Left lobe of liver (tissue), 2 donors: ENCODE measurements at places on chromosomes 6 and 20. TPM values are rescaled to one million over a fixed set of nuclear protein-coding genes. Genes with fewer than 3 reads are reported as not detected.

CPXM1 gene
- not detected for total RNA-seq

PSORS1C2 gene
- total RNA-seq, result not detected

BPIFA1 gene
- total RNA-seq, result not detected

LY6G6F gene
- not detected for total RNA-seq

HLA-G gene
- not detected for total RNA-seq

PAK5 gene
- total RNA-seq, result 0.08 TPM

FBXL4 gene
- 10.5 TPM for total RNA-seq

VWA7 gene
- total RNA-seq, result 2.3 TPM

SLC22A1 gene
- 1,378 TPM for total RNA-seq

RAMACL gene
- total RNA-seq, result 0.28 TPM

ZNF184 gene
- 1.5 TPM for total RNA-seq

HEY2 gene
- total RNA-seq, result 2.3 TPM

PLA2G7 gene
- total RNA-seq, result 1.7 TPM

DNA sequence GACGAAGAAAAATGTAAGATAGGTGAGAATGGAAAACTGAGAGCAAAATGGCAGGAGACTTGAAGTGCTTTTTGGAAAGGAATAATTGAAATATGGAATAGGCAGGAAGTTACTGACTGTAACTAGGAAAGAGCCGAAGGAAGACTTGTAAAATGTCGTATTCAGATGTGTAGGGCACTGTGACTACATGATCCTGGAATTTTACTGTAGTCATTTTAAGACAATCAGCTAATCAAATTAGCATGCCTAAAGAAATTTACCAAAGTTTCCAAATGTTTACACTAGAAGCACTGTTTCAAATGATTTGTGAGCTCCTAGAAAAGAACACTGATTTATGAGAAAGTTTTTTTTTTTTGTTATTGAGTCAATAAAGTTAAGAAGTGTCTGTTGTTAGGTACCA, 21.2 kb upstream of the ADIG start:
- DNase-seq, result no peak

GRCh38 chr6:139486476-139486799, 112.0 kb upstream of the CITED2 start:
- DNase-seq, result no peak

DNA sequence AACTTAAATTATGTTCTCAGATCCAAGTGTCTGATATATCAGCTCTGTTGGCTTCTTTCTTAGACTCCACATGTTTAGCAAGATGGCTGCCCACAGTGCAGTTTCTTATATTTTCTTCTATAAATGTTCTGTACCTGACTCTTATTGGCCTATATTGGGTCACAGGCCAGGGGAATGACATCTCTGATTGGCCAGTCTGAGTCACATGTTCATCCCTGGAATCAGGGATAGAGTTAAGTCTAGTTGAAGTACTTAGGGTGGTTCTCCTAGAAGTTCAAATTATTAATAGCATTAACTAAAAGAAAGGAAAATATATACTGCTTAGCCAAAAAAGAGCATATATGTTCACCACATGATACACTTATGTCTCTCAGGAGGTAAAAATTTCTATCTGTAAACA, 105.3 kb upstream of the SLC22A16 start:
- DNase-seq, result no peak

GRCh38 chr6:112018619-112019416, 35.1 kb upstream of the CCN6 start:
- peak; percentile 91 for DNase-seq

DNA sequence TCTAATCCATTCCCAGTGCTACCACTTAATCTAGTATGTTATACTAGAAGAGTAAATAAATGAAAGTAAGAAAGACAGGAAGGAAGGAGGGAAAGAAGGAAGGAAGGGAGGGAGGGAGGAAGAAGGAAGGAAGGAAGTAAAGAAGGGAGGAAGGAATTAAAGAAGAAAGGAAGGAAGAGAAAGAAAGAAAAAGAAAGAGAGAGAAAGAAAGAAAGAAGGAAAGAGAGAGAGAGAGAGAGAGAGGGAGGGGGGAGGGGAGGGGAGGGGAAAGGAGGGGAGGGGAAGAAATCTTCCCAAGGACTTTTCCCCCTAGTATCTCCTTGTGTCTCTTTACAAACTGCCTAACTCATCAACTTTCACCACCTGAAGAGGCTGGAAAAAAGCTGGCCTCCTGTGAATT, 20.8 kb upstream of the MUC21 start:
- DNase-seq, result no peak

- DNase-seq, result no peak
Measured at GRCh38 chr20:41903586-41903985, 285.4 kb upstream of the CHD6 start.

DNA sequence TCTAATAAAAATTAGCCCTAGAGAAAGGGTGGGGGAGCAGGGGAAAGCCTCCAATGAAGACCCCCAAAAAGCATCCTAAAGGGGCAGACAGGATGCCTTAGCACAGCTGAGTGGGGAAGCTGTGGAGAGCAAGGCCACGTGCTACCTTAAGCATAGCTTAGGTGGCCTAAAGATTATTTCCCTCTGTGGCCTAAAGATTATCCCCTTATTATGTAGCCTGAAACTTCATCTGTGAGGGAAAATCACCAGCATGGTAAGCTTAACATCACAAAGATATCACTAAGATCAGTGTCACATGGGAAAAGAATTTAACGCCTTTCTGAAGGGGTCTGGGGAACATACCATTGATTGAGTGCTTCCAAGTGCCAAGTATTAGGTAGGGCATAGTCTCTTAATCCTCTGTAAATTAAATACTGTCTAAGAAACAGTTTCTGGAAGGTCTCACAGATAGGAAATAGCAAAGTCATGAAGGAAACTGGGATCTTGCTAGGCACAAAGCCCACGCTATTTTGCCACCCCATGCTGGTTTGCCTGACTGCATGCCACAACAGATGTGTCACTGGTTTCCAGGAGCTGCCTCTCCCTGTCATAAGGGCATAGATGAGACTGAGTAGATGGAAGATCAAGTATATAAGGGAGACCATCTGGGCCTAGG, 170.0 kb downstream of the HACE1 start:
- DNase-seq, result no peak

DNA sequence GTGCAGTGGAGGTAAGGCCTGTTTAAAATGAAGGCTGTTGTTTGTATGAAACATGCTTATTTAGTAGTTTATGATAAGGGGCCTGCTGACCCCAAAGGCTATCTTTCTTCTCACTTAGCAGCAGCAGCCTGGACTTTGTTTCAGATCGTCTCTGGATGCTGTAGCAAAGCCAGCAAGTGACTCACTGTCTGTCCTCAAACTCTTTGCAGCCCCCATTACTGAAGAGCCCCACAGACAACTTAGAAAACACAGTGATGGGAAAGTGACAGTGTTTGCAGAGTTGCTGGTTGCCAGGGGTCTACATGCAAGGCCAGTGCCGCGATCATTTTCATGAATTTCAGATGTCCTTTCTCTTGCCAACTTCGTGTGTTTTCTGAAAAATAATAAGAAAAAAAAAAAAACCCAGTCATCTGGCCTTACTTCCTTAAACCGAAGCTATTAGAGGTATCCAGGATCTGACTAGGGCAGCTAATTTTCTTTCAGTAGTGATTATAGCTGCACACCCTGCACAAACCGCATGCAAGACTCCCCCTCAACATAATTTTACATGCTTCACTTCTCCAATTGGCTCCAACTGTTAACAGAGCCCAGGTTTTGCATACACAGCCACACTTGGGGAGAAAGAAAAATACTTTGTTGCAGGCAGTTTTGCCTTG, 11.6 kb upstream of the F13A1 start:
- no peak for DNase-seq

DNA sequence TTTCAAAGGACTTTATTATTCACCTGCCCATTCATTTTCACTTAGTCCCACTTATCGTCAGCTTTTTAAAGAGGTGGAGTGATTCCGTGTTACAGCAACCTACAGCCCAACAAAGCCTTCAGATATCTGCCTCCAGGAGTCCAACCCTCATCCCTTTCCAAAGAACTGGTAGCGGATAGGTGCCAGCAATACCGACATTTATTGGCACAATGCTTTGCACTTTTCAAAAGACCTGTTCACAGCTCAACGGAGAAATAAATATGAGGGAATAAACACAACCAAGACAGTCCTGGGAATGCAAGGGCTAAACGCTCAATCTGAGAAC, 819 bp upstream of the MTRF1L start:
- no peak for DNase-seq

GRCh38 chr20:32611286-32611685, 26.2 kb upstream of the NOL4L start:
- DNase-seq, result no peak

GRCh38 chr6:34574647-34575293, 18.6 kb upstream of the SPDEF start:
- DNase-seq, result no peak

- DNase-seq, result no peak
Measured at GRCh38 chr6:148892247-148892646, 145.4 kb downstream of the UST start.

GRCh38 chr6:106787327-106788196, 158.2 kb downstream of the QRSL1 start:
- DNase-seq, result peak; percentile 84

DNA sequence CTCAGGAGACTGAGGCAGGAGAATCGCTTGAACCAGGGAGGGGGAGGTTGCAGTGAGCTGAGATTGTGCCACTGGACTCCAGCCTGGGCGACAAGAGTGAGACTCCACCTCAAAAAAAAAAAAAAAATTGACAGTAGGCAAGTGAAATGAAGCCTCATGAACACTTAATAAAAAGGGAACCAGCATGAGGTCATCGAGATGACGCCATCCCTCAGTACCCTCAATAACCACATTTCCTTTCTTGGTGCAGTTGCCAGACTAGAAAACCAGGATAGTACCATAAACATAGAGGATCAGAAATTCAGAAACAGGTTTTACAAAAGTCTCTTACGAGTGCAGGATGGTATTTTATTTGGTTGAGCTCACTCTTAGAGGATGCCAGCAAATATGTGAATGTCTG, 584.1 kb downstream of the MAFB start:
- DNase-seq, result no peak

- DNase-seq, result no peak
Measured at GRCh38 chr6:158356586-158357546, 44.6 kb downstream of the TULP4 start.
